Activated naive CD8-positive, alpha-beta T cell treated with anti-CD3 and anti-CD28 coated beads, Interleukin-2, amount 50 U/mL, for 16 hours (primary cell): ENCODE measurements at places on chromosomes 4 and X.

DNA sequence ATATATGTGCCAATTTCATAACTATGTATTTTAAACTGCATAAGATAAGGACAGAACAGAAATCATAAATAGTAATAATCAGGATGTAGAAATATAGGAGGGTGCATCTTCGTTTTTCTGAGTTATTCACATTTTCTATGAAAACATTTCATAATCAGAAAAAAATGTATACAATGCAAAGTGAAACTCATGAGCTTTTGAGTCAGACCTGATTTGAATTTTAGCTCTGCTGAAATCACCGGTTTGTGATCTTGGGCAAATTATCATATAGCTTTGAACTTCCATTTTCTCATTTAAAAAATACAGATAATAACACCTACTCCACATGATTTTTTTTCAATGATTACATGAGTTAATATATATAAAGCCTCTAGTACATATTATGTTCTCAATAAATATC is 106.9 kb downstream of the KDR start:
- DNase-seq: no peak

- no peak for DNase-seq
Observed at GRCh38 chr4:183959319-183960045, 54.4 kb downstream of the STOX2 start.

- DNase-seq: no peak
Observed at GRCh38 chr4:71607780-71608677, 175.8 kb downstream of the GC start.

- DNase-seq: no peak
Observed at GRCh38 chr4:182795446-182796238, 121.5 kb downstream of the DCTD start.

- no peak for DNase-seq
Observed at GRCh38 chr4:182233310-182234090, 9.7 kb upstream of the TENM3 start.

- no peak for DNase-seq
Observed at GRCh38 chr4:159337041-159337440, 234.2 kb downstream of the RAPGEF2 start.

DNA sequence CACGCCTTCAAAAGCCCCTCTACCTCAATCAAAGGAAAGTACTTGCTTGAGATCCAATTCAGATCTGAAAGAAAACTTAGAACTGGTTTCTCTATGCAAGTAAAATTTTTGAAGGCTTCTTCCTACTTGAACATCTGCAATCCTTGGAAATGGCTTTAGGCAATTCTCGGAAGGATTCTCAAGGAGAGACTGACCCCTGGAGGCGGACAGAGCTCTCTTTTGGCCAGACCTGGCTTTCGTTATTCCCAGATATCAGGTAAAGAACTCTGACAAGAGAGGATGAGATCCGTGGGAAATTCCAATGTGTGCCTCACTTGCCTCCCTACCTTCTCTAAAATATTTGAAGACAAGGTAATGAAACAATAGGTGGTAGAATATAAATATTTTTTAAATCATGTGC is 670.3 kb upstream of the FAM241A start:
- DNase-seq: no peak

DNA sequence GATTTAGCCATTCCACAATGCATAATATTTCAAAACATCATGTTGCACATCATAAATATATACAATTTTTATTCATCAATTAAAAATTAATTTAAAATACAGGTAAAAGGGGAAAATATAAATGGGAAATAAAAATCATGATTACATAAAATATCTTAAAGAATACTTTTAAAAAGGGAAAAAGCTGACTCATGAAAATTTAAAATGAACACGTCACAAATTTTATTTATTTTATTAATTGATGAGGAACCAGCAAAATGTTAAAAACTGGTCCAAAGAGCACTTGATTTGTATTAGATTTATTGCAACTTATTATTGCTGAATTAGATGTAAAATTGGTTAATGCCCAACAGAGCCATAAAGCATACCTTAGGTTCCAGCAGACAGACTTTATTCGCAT is 78.5 kb upstream of the ANK2 start:
- no peak for DNase-seq

DNA sequence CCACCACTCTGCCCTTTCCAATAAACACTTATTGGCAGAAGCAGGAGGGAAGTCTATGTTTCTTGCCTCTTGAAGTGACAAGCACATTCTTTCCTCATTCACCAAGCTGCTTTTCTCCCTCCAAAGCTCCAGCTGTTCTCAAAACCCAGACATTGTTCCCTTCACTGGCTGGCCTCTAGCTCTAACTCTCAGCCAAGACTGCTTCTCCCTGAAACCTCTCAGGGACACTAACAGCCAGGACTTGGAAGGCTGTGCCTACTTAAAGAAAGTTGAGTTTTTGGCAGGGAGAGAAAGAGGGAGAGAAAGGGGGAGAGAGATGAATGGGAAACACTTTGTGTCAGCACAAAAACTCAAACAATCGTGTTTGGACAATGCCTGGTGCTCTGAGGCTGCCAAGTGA is 99.5 kb downstream of the COX18 start:
- no peak for DNase-seq

DNA sequence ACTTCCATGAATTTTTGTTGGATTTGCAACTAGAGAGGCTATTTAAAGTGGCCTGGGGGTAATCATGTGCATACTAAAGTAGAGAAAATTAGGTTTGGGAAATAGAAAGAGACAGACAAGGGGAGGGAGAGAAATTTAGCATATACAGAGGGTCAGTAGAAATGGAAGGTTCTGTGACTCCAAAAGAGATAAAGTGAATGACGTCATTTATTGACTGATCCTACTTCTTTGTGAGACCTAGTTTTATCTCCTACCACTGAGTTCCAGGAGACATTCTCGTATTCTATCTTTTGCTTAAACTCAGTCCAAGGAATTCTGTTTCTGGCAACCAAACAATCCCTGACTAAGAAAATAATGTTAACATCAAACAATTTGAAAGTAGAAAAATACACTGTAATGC is 42.4 kb upstream of the FREM3 start:
- DNase-seq: no peak

DNA sequence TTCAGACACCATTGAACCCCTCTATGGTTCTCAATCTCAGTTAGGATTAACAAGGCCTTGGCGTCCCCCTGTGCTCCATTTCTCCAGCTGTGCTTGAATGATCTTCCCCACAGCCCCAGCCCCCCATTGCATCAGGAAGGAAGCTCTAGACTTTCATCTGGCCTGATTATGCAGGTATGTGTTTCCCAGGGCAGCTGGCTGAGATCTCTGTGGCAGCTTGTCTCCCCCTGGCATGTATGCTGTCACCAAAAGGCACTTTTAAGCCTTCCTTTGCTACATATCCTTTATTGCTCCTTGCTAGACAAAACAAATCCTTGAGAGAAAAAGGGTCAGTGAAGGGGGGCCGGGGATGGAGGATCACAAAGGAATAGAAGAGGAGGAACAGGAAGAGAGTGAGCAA is 1056.0 kb upstream of the SLIT2 start:
- no peak for DNase-seq

DNA sequence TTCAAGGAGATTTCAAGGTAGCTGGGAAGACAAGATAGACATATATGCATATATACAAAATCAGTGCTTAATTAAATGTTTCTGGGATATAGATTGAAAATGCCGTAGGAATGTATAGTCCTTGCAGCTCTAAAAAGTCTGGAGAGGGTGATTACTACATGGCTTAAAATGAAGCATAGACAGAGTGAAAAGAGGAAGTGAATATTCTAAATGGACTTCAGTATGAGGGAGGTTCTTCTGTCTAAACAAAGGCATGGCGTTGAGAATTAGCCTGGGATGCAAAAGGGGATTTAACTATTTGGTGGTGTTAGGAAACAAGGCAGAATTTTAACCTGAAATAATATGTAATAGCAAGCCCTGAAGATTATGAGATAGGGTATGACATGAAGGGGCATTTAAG is 141.5 kb upstream of the FRMPD4 start:
- DNase-seq: no peak

DNA sequence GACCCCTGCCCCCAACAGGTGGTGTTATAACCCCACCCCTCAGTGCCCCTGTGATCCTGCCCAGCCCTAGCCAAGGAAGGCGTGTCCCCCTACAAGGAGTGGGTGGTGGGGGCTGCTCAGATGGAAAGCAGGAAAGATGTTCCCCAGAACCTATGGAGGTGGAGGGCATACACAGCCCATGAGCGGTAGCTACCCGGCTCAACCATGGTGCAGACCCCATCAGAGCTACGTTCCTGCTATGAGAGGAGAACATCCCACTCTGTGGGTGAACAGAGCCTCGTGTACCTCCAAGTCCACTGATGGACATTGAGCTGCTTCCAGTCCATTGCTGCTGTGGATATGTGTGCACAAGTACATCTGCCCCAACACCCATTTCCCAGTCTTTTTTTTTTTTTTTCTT is 71.1 kb downstream of the SHOX start:
- DNase-seq: no peak

- no peak for DNase-seq
Observed at GRCh38 chr4:14850455-14851097, 151.7 kb upstream of the CPEB2 start.

DNA sequence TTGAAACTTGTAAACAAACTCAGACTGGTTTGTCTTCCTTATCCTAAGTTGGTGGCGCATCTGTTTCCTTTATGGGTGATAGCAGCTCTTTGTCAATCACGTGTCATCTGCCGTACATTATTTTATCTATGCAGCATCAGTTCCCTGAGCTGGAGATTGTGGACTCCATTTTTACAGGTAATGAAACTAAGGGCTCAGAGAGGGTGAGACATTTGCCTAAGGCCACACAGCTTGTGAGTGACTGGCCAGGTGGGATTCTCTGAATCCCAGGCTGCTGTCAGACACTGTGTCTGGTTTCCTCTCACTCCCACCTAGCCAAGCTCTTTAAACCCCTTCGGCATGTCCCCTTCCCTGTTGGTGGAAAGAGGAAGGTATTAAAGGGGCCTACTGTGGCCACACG is 41.7 kb upstream of the CLCN4 start:
- no peak for DNase-seq

DNA sequence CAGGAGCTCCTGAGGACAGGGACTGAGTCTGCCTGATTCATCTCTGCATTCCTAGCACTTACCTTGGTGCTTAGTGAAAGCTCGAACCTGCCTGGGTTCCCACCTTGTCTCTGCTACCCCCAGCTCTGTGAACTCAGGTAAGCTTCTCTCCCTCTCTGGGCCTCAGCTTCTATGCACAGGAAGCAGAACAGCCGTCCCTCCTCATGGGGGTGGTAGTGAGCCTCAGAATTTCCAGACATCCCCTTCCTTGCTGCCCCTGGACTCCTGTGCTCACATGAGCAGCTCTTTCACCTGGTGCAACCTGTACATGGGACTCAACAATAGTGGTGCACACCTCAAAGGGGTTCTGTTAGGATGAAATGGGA is 50.8 kb downstream of the HTRA3 start:
- DNase-seq: no peak

DNA sequence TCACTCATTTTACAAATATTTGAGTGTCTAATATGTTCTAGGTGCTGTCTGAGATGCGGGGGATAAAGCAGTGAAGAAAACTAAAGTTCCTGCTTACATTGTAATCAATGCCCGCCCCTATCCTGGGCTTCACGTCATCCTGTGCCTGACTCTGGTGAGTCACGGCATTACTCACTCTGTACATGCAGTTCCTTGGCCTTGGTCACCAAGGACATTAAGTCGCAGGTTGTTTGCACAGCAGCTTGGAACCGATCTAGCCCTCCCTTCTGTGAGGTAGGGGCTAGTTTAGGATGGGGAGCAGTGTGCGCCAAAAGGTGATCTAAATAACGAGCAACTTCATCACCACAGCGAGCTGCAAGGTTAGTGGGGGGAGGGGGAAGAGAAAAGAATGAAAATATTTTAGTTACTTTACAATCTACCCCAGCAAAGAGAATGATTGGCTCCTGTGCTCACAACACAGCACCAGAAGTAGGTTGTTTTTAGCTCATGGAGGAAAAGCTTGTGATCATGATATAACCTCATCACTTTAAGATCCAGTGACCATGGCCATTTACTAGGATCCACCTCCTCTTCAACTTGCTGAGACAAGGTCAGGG is 48.0 kb upstream of the HDAC8 start:
- DNase-seq: no peak
